ENCODE measurements at places on chromosomes 16 and 17.

- DNase-seq = no peak
These were observed 322.4 kb upstream of the CDH5 start for GRCh38 chr16:66044089-66044488.

GRCh38 chr16:7550096-7550495 is 217.5 kb downstream of the RBFOX1 start:
- DNase-seq = no peak

DNA sequence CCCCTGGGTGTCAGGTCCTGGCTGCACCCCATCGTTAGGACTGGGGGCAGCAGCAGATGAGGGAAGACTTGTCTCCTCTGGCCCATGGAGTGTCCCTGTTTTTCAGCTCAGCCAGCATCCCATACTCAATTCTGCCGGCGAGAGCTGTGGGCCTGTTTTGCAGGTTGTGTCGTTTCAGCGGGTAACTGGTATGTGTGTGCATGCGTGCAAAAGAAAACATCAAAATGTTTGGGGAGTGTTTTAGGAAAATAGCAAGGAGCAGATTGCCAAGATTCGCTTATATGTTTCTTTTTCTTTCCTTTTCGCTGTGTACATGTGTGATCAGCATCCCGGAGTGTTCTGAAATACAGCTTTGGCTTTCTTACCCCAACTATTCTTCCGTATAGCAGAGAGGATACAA is 34.7 kb downstream of the MSI2 start:
- DNase-seq = no peak

DNA sequence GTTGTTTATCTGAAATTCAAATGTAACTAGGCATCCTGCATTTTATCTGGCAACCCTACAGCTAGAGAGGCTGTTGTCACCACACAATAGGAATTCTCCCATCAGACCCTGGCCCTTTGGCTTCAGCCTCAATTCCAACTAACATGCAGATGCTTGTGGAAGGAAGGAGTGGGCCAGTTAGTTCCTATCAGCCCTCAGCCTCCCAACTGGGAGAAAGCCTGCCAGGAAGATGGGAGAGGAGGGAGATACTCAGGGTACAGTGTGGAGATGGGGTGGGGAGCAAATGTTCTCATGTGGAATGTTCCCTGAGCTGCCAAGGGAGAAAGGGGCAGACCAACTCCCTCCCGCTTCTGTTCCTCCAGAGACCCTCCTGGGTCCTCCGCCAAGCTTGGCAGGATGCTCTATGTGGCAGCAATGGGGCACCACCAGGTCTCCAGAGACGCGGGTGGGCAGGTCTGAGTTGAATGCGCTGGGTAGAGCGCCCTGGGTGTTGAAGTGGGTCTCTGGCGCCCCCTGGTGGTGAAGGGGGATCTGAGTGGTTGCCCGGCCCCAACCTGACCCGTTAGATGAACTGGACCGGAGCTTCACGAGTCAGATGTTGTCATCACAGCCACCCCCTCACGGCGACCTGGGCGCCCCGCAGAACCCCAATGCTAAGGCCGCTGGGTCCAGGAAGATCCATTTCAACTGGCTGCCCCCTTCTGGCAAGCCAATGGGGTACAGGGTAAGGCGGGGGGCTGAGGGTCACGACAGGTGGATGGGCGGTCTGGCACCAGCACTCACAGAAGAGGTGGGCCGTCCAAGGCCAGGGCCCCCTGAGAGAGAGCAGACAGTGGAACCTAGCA is 15.2 kb downstream of the GALK1 start:
- DNase-seq = peak; percentile 75

DNA sequence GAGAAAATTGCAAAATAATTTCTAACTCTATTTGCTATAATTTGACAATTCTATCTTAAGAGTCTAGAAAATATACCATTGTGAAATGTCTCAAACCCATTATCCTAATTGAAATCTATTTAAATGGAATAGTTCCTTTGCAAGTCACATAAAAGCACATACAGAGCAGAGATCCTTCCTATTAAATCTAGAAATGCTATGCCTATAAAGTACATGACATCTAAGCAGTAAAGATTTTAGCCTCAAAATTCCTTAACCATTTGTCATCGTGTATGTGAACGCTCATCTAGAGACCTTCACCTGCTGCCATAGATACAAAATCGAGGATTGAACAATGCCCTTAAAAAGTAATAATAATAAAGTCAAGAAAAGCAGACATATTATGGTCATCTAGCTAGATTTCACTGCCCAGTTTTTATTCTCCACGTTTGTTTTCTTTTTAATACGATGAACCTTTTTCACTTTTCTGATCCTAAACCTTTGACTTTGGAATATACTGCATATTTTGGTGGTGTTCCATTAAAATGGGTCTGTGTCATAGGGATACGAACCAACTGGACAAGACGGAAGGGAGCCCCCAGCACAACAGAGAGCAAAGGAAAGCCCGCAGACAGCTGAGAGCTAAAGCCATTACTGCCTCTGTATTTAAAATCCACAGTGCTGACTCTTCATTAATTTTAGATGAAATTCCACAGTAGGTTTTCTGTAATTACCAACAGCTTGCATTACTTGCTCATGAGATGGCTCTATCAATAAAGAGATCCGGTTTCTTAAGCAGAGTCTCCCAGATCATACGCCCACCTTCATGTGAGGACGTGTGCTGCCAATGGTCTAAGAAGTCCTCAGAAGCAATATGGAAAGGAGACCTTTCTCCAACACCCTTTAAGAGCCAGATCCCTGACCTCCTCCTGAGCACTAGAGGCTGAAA is 17.6 kb downstream of the TEX2 start:
- no peak for DNase-seq

- no peak for DNase-seq
These were observed 114.7 kb downstream of the HAPSTR1 start for GRCh38 chr16:9206156-9206555.

GRCh38 chr17:2406903-2407790 is 6.3 kb upstream of the MNT start:
- DNase-seq = no peak

DNA sequence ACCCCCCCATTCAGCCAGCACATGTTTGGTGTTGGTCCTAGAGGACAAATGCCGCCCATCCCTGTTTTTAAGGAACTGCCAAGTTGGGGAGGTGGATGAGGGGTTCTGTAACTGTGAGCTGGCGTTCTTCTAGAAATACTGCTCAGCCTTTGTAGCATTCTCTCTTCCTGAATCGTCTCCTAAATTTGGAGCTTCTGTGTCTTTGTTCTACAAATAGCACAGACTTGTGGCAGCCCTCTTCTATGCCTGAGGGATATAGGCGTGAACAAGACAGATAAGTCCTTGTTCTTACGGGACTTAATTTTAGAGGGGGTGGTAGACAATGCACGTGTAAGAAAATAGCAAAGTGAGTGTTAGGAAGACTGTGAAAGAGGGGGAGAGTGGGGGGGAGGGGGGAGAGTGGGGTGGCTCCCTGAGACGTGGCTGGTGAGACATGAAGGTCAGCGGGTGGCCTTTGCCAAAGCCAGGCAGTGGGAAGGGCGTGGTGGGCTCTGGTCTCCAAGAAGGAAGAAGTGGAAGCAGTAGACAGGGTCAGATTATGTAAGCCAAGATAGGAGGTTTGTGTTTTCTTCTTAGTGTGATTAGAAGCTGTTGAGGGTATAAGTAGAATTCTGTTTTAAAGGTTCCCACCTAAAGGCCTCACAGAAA is 9.9 kb downstream of the MFSD11 start:
- no peak for DNase-seq

GRCh38 chr17:81035521-81036196 is 708 bp downstream of the BAIAP2 start:
- DNase-seq = no peak

DNA sequence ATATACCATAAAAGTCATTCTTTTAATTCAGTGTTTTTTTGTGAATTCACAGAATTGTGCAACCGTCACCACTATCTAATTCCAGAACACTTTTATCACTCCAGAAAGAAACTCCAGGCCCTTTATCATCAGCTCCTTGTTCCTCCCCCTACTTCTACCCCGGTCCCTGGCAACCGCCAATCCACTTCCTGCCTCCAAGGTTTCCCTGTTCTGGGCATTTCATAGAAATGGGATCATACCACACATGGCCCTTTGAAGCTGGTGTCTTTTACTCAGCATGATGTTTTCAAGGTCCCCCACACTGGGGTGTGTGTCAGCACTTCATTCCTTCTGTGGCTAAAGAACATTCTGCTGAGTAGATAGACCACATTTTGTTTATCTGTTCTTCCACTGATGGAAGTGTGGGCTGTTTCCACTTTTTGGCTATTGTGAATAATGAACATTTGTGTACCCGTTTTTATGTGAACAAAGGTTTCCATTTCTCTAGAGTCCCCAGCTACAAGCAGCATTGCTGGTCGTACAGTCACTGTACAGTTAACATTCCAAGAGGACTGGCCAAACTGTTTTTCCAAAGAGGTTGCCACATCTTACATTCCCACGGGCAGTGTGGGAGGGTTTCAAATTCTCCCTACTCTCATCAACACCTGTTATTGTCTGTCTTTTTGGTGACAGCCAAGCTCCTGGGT is 75.8 kb upstream of the ZNF469 start:
- no peak for DNase-seq

DNA sequence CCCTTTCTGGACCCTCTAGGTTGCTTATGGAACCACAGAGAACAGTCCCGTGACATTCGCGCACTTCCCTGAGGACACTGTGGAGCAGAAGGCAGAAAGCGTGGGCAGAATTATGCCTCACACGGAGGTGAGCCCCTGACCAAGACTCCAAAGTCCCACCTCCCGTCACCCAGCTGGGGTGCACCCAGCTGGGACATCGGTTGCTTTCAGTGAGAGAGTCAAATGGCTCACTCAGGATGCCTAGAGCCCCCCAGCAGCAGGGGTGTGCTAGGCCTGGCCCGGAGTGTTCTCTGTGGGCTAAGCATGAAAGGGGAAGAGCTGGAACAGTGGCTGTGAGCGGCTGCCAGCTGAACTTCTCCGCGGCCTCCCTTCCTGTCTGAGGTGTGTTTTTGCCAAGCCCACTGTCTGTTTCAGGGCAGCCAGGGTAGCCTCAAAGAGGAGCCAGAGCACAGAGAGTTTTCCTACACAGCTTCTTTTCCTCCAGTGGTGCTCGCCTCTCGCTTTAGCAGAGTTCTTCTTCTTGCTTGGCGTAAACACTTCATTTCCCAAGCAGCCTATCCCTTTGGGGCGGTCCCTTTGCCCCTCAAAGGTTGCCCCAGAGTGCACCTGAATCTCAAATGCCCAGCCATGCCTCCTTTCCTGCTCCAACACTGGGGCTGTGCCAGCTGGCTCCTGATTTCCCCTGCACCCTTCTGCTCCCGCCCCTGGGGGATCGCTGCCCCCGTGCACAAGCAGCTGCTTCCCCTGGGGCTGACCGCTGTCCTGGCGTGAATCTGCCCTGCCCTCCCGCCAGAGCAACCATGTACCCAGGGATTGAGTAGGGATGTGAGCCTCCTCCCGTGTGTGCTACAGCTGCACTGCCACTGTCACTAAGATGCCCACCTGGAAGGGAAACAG is 2.6 kb upstream of the CHAD start:
- no peak for DNase-seq

- no peak for DNase-seq
These were observed 18.4 kb downstream of the GOSR1 start for GRCh38 chr17:30495586-30495985.

- no peak for DNase-seq
These were observed 30.8 kb downstream of the NDEL1 start for GRCh38 chr17:8466456-8466855.

- no peak for DNase-seq
These were observed 32.3 kb upstream of the CAPN15 start for GRCh38 chr16:495127-495748.

GRCh38 chr17:61444831-61445230 is 7.4 kb upstream of the TBX4 start:
- no peak for DNase-seq

GRCh38 chr17:68429881-68430280 is 27.4 kb downstream of the WIPI1 start:
- no peak for DNase-seq

GRCh38 chr17:12388226-12388625 is 277.5 kb upstream of the MYOCD start:
- no peak for DNase-seq

DNA sequence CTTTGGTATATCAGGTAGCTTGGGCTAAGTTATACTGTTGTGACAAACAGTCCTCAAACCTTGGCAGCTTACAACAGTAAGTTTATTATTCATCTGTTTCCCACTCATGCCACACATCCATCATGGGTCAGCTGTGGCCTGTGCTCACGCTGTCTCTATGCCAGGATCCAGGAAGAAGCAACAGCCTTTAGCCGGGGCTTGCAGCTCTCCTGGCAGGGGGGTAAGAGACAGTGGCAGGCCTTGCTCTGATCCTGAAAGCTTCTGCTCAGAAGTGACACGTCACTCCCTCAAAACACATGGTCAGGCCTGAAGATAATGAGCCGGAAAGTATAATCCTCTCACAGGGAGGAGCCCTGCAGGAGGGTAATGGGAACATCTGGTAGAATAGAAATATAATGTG is 377.6 kb downstream of the CPPED1 start:
- DNase-seq = no peak

DNA sequence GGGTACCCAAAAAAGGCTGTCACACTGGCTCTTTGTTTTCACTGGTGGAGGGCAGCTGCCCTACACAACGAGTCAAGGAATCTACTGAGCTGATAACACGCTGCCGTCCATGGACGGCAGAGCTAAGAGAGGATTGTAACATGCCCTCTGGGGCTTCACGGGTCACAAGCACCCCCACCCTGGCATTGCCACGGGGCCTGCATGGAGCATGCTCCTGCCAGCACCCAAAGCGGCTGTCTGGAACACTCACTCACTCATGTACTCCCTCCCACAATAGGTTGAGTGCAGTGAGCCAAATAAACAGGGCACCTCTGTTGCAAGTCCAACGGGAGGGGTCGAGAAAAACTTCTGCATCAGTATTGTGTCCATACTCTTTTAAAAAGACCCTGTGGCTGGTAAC is 181.6 kb downstream of the MAP2K6 start:
- DNase-seq = no peak

GRCh38 chr16:50234771-50235556 is 31.4 kb upstream of the ADCY7 start:
- DNase-seq = no peak

- no peak for DNase-seq
These were observed 180.7 kb upstream of the ZFHX3 start for GRCh38 chr16:73228649-73229048.

- no peak for DNase-seq
These were observed 236.4 kb downstream of the BCAS3 start for GRCh38 chr17:60914078-60914477.

DNA sequence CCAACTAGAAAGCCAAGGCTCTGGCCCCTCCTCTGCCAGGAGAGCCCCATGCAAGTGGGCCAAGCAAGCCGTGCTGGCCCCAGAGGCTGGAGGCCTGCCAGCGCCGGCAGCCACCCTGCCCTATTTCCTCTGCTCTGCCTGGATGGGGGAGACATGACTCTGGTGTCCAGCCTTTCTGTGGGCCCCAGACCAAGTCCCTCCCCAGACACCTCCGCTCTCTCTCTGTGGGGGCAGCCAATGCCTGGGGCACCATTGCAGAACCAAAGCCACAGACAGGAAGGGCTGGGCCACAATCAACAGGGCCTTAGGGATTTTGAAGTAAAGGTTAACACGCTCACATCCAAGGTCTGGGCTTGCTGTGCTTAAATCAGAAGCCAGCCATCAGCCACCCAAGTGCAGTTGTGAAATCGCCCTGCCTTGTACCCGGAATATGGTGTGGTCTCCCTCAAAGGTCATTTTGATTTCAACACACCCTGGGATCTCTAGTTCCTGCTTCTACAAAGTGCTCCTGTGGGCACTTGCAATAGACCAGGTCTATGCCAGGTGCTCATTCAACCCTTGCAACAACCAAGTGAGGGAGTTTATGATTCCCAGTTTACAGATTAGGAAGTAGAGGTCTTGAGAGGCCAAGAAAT is 63.5 kb upstream of the TEX2 start:
- no peak for DNase-seq
